NCI-H1105 (cell line): ENCODE measurements at places on chromosomes 2 and 18.

- DNase-seq = no peak
Observed at GRCh38 chr18:46155641-46156051, 51.5 kb downstream of the HAUS1 start.

GRCh38 chr2:69780921-69781320 is 39.0 kb downstream of the ANXA4 start:
- no peak for DNase-seq

- no peak for DNase-seq
Observed at GRCh38 chr2:104774631-104775030, 79.3 kb upstream of the POU3F3 start.

GRCh38 chr18:10164271-10165071 is 250.7 kb downstream of the VAPA start:
- no peak for DNase-seq

DNA sequence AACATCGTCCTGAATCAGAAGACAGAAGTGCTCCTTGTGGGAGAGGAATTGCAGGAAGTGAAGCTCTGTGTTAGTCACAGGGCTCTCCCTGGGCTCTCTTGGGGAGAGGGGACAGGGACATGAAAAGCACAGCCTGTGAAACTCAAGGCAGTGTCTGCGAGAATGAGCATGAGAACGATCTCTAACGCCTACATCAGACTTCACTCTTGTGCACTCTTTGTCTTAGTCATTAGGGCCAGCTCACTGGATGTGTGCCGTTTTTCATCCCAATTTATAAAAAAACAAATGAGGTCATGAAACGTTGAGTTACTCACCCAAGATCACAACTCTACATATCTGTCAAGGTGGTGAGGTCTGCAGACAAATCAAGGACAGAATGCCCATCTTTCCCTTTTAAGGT is 27.0 kb upstream of the TWIST2 start:
- no peak for DNase-seq

GRCh38 chr2:11904029-11904428 is 157.6 kb downstream of the LPIN1 start:
- no peak for DNase-seq

DNA sequence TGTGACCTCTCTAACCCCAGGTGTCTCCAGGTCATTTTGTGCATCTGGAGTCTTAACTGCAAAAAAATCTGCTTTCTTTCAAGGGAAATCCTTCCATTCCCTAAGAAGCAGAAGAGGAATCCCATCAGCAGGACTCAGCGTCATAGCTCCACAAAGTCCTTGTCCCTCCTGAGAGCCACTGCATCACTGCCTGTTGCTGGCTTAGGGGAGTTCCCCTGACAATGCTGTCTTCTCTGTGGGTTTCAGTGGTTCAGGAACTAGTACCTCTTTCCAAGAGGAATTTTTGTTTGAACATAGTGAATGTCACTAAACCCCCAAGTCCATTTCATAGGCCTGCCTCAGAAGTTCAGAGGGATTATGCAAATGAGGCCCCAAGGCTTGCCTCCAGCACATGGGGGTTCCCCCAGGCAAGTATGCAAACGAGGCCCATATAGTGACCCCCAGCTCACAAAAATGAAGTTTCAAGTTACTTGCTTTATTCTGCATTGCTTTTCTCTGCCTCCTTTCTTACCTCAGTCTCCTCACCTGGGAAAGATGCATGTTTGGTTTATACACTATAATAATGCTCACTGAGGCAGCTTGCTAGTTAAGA is 513.9 kb upstream of the MEX3C start:
- DNase-seq = no peak

DNA sequence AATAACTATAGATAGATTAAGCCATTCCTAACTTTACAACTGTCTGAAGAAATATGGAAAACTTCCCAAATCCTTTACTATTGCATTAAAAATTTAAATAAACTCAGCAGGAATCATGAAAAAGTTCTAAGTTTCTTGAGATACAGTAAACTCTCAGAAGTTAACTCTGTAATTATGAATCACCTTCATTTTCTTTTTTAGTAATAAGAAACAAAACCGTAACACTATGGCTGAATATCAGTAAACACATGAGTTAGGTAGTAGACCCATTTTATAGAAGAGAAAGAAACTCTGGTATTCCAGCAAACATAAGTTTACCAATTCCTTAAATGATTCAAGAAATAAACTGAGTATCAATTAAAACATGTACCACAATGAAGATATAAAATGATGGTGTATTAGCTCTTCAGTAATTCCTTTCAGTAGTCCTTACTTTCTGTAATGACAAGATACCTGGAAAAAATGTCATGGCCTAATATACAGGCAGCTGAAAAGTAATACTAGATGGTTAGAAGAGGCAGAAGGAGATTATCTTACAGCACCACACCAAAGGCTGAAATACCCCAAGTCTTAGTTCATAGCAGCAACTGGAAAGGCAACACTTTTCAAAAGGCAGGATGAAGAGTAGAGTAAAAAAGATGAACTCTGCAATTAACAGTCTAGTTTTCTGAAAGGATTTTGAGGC is 11.5 kb downstream of the TRIP12 start:
- no peak for DNase-seq

DNA sequence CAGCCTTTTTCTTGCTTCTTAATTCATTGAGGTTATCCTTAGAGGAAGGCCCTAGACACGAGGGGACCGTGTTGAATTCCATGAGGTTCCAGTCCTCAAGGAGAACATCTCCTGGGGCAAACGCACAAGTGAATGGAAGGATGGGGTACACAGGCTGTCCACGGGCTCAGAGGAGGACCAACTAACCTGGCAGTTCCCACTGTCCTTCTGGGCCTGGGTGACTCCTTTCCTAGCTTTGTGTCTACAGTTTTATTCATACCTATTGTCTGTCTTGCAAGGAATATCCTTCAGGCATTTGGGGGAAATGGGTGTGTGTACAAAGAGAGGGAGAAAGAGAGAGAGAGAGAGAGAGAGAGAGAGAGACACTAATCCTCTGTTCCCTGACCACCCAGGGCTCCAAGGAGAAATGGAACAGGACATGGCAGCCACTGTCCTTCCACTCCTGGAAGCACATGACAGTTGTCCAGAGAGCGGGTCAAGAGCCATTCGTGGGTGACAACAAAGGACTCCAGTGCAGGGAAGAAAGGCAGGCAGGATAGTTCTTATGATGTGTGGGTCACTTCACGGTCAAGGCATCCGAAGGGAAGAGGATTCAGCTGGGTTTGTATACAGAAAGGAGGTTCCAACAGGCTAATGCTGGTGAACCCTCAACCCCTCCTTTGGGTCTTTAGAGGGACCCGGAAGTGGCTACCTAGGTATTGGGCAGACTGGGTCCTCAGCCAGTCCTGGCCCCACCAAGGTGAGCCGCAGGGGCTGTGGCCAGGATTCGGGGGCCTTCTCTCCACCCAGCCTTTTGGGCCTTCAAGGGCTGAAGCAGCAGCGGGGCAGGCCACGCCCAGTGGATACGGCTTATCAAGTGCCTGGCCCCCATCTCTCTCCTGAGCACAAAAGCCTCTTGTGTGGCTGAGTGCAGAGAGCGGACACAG is 150.6 kb downstream of the MYCN start:
- no peak for DNase-seq

DNA sequence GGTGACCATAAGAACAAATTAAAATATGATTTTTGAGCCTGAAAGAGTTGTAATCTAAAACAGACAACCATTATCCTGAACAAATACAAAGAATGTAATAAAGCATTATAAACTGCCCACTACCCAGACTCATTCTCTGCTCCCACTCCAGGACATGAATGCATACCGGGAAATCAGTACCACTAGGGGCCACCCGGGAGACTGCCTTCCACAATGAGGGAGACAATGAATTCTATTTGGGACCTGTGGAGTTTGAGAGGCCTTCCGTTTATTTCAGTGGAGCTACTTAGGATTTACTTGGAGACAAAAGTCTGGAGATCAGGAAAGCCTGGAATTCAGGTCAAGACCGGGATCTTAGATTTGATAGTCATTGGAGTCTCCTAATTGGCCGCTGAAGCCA is 50.0 kb downstream of the NAB1 start:
- no peak for DNase-seq

- no peak for DNase-seq
Observed at GRCh38 chr2:191499050-191499449, 178.9 kb upstream of the NABP1 start.

GRCh38 chr2:205930209-205930608 is 155.8 kb downstream of the INO80D start:
- DNase-seq = no peak

DNA sequence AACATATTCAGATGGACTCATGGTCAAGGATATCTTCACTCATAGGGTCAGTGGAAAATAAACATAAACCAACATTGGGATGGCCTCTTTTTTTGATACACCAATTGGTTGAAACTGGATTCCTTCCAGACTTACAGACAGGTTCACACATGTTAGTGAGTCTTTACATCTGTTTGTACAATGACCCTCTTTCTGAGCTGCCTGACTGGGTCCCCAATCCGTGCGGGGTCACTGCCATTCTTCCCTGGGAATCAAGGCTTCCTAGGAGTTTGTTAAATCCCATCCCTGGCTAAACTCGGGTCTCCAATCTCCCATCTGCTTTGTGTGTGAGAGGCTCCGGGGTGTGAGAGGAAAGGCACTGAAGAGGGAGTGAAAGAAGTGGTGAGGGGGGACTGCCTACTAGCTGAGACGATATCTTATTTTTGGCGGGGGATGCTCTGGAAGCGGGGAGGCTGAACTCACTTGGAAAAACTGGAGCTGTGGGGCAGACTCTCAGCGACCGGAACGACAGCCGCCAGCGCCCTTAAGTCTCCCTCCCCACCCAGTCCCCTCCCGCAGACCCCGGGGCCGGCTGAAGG is 487 bp downstream of the STARD6 start:
- no peak for DNase-seq

- DNase-seq = no peak
Observed at GRCh38 chr18:68784071-68784470, 13.8 kb upstream of the CCDC102B start.
